ENCODE measurements at places on chromosomes 7 and 10.

DNA sequence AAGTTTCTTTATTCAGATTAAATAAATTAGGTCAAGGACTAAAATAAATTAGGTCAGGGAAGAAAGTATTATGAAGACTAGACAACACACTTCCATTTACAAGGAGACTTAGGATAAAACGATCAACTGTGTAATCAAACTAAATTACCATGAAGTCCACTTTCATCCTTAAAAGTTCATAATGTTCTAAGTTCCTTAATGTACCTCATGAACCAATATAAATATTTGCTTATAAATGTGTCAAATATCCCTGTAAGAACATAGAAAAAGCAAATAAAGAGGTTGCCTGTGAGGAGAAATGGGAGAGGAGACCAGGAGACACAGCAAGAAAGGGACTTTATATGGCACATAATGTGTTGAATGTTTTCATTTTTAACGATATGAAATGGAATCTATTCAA, 345.6 kb downstream of the PARD3 start:
- no peak for DNase-seq

DNA sequence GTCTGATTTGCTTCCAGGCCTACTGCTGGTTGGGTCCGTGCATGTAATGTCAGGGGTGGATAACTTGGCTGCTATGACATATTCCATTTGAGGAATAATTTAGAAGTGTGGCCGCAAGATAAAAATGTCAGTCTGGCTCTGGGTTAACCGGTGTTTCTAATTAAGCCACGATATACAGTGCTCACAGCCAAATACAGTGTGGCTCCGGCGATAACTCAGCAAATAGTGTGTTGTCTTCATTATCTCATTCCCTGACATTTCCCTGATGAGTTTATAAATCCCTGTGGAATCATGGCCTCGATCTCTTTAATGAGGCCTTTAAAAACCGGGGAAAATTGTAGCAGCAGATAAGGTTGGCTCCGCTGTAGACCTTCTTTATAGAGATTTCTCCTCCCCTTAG, 1125.0 kb downstream of the TYW1 start:
- no peak for DNase-seq

- DNase-seq, result no peak
These were observed 89.2 kb downstream of the CXCL12 start for GRCh38 chr10:44295644-44296241.

DNA sequence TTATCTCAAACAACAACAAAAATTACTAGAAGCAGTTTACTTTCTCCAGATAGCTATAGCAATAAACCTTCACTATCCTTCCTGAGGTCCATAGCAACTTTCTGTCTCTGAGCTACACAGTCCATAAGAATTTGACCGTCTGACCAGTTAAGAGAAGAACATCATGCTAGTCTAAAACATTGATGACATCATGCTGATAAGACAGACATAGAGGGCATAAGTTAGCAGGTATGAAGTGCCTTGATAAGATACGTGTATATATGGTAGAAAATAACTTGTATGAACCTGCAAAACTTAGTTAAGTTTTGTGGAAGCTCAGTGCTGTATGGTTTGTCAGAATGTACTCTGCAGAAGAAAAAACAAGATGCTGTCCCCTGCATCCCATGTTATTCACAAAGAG, 353.0 kb downstream of the GRID1 start:
- DNase-seq, result no peak

- DNase-seq, result peak; percentile 3
These were observed 608.6 kb downstream of the GATA3 start for GRCh38 chr10:8663131-8663530.

- no peak for DNase-seq
These were observed 74.0 kb downstream of the TLL2 start for GRCh38 chr10:96439725-96440124.

DNA sequence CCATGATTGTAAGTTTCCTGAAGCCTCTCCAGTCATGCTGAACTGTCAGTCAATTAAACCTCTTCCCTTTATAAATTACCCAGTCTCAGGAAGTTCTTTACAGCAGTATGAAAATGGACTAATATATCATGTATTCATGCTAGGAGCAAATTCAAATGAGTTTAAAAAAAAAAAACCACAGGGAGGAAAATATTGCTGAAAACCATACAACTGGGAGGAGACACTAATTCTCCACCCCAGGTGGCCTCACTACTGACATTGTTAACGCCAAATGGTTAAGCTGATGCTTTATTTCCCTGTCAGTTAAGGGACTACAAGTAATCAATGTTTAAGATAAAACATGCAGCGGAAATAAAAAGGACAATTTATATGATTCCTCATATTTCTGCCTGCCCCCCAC, 55.1 kb downstream of the PDE1C start:
- DNase-seq, result no peak

DNA sequence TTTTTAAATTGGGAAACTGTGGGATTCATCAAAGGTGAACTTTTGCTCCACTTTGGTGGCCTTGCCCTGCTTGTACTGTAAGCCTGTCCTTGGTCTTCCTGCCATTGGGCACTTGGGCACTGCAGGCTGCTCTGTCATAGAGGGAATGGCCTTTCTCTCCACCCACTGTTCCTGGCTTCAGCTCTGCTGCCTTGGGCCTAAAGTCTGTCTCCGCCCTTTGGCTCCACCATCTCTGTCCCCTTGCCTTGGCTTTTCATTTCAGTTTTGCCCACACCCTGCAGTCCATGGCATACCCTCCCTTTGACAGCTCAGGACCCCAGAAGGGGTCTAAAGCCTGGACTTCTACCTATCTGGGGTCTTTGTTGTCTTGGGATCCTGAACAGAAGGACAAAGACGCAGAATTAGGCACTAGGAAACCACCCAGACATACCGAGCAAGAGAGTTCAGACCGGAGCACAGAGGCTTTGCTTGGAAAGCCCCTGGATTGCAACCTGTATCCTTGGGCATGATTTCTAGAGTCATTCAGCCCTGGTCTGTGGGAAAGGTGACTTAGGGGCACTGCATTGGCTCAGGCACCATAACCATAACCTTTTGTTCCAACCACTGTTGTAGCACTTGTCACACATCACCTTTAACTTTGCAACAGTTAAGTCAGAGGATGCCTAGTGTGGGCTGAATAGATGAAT, 5.2 kb upstream of the ARHGAP22 start:
- no peak for DNase-seq

GRCh38 chr7:65892835-65893234, 20.0 kb downstream of the VKORC1L1 start:
- no peak for DNase-seq

DNA sequence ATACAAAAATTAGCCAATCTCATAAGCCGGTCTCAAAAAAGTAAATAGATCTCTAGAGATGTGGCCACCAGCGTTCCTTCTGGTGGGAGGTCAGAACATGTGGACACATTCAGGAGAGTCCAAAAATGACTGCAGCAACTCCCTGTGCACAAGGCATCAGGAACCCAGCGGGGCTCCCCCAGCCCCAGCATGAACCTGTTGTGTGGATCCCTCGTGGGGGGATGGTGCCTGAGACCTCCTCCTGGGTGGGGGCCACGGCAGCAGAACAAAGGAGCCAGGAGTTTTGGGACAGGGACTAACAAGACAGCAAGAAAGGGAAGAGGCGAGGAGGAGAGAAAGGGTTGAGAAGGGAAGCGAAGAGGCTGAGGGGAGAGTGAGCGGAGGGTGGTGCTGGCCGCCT, 121.8 kb downstream of the WDR37 start:
- DNase-seq, result no peak

DNA sequence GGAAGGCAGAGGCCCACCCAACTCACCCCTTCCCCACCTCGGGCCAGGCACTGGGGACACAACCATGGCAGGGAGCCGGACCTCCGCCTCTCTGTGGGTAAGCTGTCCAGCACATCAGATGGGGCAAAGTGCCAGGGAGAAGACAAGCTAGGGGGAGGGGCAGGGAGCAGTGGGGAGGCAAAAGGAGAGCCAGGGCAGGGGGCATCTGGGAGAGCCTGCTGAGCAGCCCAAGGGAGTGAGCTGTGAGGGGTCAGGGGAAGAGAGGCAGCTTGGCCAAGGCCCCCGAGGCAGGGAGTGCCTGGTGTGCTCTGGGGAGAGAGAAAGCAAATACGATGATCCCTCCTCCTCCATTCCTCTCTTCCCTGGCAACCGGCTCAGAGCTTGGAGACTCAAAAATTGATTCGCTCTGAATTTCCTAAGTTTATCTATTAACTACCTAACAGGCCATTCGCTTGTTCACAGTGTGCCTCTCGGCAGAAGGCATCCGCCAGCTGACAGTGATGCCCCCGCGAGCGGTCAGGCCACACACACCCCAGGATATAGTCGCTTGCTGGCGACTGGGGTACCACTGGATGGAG, 4.5 kb downstream of the CAMK2B start:
- DNase-seq, result no peak

GRCh38 chr7:312424-312823, 22.5 kb downstream of the FOXL3 start:
- no peak for DNase-seq

DNA sequence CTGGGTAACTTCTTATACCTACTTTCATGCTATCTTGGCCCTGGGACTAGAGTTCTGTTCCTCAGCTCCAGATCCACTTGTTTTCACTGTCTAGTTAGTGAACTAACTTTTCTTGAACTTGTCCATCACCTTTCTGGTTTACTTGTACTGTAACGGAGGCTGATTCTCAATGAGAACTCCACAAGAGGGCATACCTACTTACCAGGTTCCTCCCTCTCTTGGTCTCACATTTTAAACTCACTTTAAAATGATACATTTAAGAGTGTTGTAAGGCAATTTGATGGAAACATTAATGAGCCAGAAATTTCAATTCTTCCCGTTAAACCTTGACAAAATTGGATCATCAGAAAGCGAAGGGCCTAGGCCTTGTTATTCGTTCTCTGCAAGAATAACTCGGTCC, 111.6 kb downstream of the MAGI2 start:
- DNase-seq, result no peak

DNA sequence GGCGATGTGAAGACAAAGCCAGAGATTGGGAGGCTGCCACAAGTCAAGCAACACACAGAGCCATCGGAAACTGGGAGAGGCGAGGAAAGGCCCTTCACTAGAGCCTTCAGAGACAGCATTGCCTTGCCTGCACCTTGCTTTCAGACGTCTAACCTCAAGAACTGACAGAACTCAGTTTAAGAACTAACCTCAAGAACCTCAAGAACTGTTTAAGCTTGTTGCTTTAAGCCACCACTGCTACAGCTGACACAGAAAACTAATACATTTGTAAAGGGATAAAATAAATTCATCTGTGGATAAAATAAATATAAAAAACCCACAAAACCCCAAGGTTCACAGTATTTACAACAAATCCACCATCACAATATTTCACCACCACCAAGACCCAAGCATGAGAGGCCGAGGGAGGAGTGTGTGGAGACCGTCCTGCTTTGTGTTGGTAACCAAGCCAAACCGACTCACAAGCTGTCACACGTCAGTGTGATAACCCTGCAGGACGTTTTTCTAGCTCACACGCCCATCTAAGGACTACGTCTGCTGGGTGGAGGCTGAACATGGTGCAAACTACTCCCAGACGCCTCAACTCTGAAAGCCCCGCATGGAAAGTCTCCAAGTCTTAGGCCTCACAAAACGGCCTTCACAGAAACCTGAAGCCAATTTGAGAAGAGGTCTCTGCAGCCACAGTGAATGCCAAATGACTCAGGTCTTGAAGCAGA, 116.8 kb downstream of the ABLIM1 start:
- no peak for DNase-seq

DNA sequence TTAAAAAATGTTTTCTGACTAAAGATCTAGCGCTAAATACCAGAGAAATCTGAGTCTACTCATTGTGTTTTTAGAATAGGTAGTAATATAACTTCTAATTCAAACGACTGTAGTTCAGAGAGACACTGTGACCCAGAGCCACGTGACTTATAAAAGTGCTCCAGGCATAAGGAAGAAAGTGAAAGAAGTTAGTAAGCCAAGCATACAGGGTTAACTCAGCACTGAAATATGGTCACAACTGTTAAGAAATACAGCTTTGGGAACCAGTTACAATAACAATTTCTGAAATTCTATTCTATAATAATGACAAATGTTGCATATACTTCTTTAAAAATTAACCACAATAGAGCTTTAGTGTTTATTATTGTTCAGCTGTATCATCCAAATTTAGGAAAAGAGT, 119.1 kb downstream of the TFEC start:
- DNase-seq, result no peak

DNA sequence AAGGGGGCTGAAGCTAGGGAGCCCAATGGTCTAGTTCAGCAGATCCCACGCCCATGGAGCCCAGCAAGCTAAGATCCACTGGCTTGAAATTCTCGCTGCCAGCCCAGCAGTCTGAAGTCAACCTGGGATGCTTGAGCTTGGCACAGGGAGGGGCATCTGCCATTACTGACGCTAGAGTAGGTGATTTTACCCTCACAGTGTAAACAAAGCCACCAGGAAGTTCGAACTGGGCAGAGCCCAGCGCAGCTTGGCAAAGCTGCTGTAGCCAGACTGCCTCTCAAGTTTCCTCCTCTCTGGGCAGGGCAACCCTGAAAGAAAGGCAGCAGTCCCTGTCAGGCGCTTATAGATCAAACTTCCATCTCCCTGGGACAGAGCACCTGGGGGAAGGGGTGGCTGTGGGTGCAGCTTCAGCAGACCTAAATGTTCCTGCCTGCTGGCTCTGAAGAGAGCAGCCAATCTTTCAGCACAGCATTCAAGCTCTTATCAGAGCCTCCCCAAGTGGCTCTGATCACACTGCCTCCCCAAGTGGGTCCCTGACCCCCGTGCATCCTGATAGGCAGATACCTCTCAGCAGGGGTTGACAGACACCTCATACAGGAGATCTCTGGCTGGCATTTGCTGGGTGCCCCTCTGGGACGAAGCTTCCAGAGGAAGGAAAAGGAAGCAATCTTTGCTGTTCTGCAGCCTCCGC, 167.8 kb downstream of the CCDC71L start:
- no peak for DNase-seq

DNA sequence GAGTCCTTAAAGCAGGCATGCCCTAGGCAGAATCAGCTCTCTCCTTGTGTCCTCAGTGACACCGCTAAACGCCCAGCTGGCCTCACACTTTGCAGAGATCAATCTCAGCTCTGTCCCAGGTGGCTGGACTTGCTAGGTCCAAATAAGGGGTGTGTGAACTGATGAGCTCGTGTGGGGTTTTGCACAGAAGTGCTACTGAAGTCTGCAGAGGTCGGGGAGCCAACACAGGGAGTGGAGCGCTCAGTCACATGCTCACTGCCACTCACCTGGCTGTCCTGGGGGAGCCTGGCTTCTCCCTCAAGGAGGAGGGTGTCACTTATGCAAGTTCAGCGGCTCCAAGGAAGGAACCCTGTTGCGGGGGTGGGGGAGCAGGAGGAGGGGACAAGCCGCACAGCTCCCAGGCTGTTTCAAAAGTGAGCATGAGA, 2.0 kb downstream of the ELN start:
- no peak for DNase-seq

GRCh38 chr10:127882801-127883459, 9.8 kb downstream of the CLRN3 start:
- no peak for DNase-seq

- DNase-seq, result peak; percentile 35
These were observed 479.3 kb upstream of the PODXL start for GRCh38 chr7:132035517-132036362.

DNA sequence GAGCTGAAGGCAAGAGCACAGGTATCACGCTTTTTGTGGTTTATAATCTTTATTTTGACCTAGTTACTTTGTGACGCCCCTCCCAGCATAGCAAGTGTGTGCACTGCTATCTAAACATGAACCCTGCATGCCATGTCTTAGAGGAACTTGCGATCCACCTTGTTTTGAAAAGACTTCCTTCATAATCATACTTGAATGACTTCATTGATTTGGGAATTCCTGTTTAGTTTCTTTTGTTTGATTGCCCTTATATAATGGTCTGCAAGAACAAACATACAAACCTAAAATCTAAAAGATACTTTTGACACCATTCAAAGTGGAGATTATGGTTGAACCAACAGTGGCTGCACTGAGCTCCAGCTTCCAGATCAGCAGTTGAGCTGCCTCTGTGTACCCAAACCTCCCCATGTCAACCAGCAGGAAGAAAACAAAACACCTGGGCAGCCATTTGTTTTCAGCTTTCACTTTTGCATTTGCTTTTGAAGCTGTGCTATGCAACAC, 132.6 kb downstream of the CELF2 start:
- no peak for DNase-seq
